CD4-positive, alpha-beta T cell treated with Interleukin-17A for 4 hours (primary cell): ENCODE measurements at places on chromosomes 16 and 17.
A peak's percentile ranks its signal among the peaks of the same experiment; 100 is the strongest.

DNA sequence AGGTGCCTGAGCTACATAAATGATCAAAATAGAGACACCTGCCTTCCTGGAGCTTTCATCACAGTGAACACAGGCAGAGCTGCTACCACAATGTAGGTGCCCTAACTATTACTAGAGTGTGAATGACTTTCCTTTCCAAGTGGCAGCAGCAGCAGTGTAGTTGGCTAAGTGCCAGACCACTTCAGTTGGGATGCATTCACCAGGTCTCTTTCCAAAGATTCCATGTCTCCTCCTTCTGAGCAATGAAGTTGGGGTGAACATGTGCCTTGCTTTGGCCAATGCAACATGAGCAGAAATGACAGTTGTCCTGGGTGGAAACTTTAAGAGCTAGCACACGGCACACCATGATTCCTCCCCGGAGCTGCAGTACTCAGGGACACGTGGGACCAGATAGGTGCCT is 23.3 kb upstream of the CACNG4 start:
- no peak for DNase-seq

DNA sequence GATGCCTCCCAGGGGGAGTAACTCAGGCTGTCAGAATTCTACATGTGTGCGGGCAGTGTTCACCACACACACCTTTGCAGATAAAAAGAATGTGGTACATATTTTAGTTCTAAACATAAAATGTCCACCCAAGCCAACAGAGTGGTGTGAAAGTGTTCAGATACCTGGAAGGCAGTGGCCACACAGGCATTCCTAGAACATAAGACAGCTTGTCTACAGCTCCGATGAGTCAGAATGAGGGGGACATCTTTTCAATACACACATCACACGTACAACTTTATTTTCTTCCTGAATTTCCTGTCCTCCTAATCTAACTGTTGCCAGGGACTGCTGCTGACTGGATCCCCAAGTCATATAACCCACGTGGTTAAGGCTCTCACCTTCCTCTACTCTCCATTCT is 142.3 kb downstream of the ZFHX3 start:
- DNase-seq: no peak

- peak; percentile 36 for DNase-seq
Measured at GRCh38 chr16:495127-495748, 32.3 kb upstream of the CAPN15 start.

DNA sequence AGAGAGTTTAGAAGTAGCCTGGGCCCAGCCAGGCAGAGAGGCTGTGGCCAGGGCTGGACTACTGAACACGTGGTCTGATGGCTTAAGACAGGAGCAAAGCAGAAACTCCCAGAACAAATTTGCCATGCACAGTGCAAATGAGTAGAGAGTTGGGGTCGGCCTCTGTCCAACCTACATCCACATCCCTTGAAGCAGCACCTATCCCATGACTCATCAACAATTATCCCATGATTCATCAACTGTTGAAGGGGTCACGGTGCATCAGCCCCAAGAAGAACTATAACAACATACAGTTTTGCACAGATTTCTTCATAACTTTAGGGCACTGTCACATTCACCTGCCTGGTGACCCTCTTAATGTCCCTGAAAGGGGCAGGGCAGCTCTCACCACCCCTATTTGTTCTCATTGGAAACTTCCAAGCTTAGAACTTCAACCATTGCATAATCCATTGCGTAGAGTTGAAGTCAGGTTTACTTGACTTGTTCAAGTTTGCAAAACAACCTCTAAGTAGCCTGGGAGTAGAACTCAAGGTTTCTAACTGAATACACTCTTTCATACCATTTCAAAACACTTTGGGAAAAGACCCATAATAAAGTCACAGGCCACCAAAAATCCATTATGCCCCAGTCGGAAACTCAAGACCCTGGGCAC is 235.2 kb upstream of the CDH5 start:
- DNase-seq: no peak

- no peak for DNase-seq
Measured at GRCh38 chr17:12007466-12007865, 10.2 kb upstream of the ZNF18 start.

DNA sequence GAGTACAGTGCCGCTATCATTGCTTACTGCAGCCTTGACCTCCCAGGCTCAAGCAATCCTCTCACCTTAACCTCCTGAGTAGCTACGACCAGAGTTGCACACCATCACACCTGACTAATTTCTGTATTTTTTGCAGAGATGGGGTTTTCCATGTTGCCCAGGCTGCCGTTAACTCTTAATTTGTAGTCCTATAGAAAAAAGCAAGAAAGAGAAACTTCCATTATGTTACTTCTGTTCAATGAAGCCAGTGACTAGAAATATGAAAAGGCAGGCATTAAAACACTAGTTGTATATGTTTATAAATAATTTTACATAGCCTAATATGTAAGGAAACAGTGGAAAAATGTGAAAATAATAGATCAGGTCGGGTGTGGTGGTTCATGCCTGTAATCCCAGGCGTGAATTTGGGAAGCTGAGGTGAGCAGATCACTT is 9.7 kb downstream of the RAD51C start:
- no peak for DNase-seq

GRCh38 chr17:70582777-70583176 is 413.4 kb downstream of the KCNJ2 start:
- no peak for DNase-seq
